ENCODE measurements at places on chromosomes 16 and 17. TPM values are rescaled to one million over a fixed set of nuclear protein-coding genes. Genes with fewer than 3 reads are reported as not detected.

Gene PIMREG
- not detected for total RNA-seq

Gene METTL23
- 37.3 TPM for total RNA-seq

Gene CNTNAP4
- total RNA-seq: not detected

Gene ABCA10
- total RNA-seq: 0.85 TPM

Gene ZFPM1
- 1.7 TPM for total RNA-seq

Gene OR2C1
- total RNA-seq: 0.24 TPM

Gene PABPN1L
- not detected for total RNA-seq

Gene CTRB2
- not detected for total RNA-seq

Gene KIF19
- under 0.01 TPM for total RNA-seq

Gene GNG13
- total RNA-seq: not detected

Gene PLLP
- 37.1 TPM for total RNA-seq

Gene ADAD2
- not detected for total RNA-seq

Gene GUCY2D
- total RNA-seq: not detected

Gene PITPNC1
- total RNA-seq: 20.7 TPM

Gene TM4SF5
- not detected for total RNA-seq

Gene MYH1
- total RNA-seq: not detected

Gene PRSS8
- total RNA-seq: 33.0 TPM

Gene CDH11
- 70.6 TPM for total RNA-seq

Gene TMEM114
- not detected for total RNA-seq

Gene HID1
- total RNA-seq: 2.4 TPM

Gene KRT36
- not detected for total RNA-seq

Gene SSTR5
- not detected for total RNA-seq

Gene KCNJ12
- 1.4 TPM for total RNA-seq

Gene PIK3R5
- not detected for total RNA-seq

Gene HSDL1
- 25.1 TPM for total RNA-seq

Gene PRDM7
- total RNA-seq: not detected

Measured in tracheal epithelial cell (primary cell).